ENCODE measurements at places on chromosomes 7 and 10. TPM values are rescaled to one million over a fixed set of nuclear protein-coding genes. Genes with fewer than 3 reads are reported as not detected.

The C10orf95 gene
- total RNA-seq: 0.39 TPM

- no peak for ATAC-seq
Measured at GRCh38 chr7:79520543-79520942, 67.1 kb upstream of the MAGI2 start.

The FGFR2 gene
- total RNA-seq: not detected

The LIPN gene
- not detected for total RNA-seq

DNA sequence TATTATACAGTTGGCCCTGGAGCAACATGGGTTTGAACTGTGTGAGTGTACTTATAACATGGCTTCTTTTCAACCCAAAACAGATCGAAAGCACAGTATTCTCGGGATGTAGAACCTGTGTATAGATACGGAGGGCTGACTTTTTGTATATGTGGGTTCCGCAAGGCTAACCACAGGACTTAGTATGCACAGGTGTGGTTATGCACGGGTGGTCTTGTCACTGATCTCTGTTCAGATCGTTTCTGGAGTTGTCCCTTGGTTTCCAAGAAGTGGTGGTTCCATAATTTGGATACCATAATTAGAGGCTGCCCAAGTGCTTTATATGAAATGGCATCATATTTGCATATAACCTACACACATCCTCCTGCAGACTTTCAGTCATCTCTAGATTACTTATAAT lies 10.9 kb upstream of the BHLHA15 start:
- ATAC-seq: peak; percentile 37

- ATAC-seq: no peak
Measured at GRCh38 chr10:50316695-50317648, 65.7 kb upstream of the ASAH2 start.
